ENCODE measurements at places on chromosomes 1 and 21. TPM values are rescaled to one million over a fixed set of nuclear protein-coding genes. Genes with fewer than 3 reads are reported as not detected.

The OR2L5 gene
- not detected for total RNA-seq

The CHRNB2 gene
- 0.12 TPM for total RNA-seq

The NPHS2 gene
- total RNA-seq, result not detected

DNA sequence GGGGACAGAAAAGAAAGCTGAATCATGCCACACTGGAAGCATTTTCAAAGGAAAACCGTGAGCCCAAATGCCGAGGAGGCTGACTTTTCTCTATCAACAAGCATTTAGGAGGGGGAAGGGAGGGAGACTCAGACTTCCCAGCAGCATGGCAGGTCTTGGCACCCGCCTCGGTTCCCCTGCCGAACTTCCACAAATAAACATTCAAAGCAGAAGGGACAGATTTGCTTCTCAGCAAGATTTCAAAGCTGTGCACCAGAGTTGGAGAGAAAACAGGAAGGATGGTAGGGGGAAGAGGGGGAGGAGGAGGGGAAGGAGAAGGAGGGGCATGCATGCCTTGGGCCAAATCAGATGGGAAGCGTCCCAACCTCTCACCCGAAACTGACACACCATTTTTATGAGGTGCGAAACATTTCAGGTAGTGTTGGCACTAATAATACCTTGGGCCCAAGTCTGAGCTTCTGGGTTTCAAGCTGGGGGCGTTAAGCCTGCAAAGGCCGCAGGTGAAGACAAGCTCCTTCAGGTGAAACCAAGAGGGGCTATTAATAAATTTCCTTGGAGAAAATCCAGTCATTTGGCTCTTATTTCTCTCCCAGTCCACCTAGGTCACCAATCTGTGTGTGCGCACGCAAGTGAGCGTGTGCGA, 26.4 kb downstream of the ABCA4 start:
- DNase-seq, result no peak

- no peak for DNase-seq
Measured at GRCh38 chr1:76824106-76824505, 43.2 kb upstream of the ST6GALNAC5 start.

DNA sequence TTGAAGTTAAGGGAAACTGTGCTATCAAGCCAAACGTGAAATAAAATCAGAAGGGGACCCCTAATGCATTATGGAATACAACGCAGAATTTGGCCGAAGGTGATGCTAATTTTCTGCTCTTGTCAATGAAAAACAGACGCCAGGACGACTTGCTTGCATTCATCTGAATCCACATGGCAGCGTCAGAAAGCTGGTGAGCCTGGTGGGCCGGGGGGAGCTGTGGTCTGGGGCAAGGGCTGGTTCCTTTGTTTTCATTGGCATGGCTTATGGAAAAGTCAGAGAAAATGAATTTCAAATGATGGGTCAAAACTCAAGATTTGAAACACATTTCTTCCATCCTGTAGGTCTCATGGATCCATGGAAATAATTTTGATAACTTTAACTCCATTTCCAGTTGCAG, 86.4 kb upstream of the RUNX1 start:
- no peak for DNase-seq

DNA sequence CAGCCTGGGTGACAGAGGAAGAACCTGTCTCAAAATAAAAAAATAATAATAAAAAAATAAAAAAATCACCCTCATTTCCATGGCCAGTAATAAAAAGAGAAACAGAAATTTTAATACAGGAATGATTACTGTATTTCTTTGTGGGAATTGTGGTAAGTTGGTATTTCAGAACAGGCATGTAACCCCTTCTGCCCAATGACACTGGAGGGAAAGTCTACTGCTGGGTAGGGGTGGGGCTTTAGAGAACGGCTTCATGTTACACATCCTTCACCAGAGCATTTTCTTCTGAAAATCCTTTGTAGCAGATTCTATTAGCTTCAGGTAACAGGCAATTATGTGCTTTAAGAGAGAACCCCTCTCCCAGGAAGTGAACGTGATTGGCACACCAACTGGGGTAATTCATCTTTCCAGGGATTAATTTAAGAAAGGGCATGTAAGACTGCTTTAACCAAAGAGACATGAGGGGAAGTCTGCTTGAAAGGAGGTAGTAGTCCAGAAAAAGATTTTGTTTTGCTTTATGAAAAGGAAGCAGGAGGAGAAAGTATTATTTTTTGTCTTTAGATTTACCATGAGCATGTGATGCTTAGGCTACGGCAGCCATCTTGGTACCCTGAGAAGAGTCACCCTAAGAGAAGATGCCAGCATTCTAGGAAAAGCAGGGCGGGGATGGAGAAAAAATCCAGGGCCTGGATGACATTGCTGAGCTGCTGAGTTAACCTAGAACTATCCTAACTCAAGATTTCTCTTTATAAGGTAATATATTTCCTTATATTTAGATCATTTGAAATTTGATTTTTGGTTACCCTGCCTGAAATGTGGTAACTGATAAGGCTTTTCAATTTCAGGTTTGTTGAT, 57.7 kb upstream of the DPT start:
- DNase-seq, result no peak

Measured in glomerular endothelial cell (primary cell).